ENCODE measurements at places on chromosomes 2 and 18. TPM values are rescaled to one million over a fixed set of nuclear protein-coding genes. Genes with fewer than 3 reads are reported as not detected.

Gene IKZF2
- 6.8 TPM for total RNA-seq

Gene CCL20
- total RNA-seq, result not detected

Gene MYO1B
- total RNA-seq, result 245 TPM

Gene ALK
- total RNA-seq, result not detected

Gene SANBR
- total RNA-seq, result 17.9 TPM

Gene ERBB4
- 0.22 TPM for total RNA-seq

Gene TEKT4
- not detected for total RNA-seq

Gene MEX3C
- total RNA-seq, result 40.0 TPM

Gene POMC
- total RNA-seq, result 1.0 TPM

Gene GPR45
- total RNA-seq, result not detected

Gene RAD51AP2
- total RNA-seq, result not detected

Gene KIAA2012
- under 0.01 TPM for total RNA-seq

Gene C2orf78
- not detected for total RNA-seq

Gene ALPI
- not detected for total RNA-seq

Gene MLPH
- total RNA-seq, result 0.65 TPM

Gene TMEM200C
- under 0.01 TPM for total RNA-seq

Gene ZNF385B
- 13.5 TPM for total RNA-seq

Gene UGT1A6
- total RNA-seq, result not detected

Gene LRRC30
- not detected for total RNA-seq

Gene CHPF
- 129 TPM for total RNA-seq

Gene FAHD2B
- total RNA-seq, result 9.3 TPM

Gene GKN1
- total RNA-seq, result 0.26 TPM

Gene SPATA3
- not detected for total RNA-seq

Gene SKOR2
- total RNA-seq, result not detected

Gene SFTPB
- not detected for total RNA-seq

Gene SFXN5
- total RNA-seq, result 17.8 TPM

Gene SLC8A1
- 139 TPM for total RNA-seq

Gene CAPN13
- not detected for total RNA-seq

Gene ATP5F1A
- total RNA-seq, result 608 TPM

Gene LONRF2
- 0.39 TPM for total RNA-seq

Gene SERPINB10
- not detected for total RNA-seq

Gene DUSP2
- 1.2 TPM for total RNA-seq

Gene NOL4
- not detected for total RNA-seq

Gene FBXO48
- total RNA-seq, result 1.3 TPM

Gene IMMT
- 65.2 TPM for total RNA-seq

Gene SLC20A1
- 61.2 TPM for total RNA-seq

Gene DSG1
- not detected for total RNA-seq

Gene PRKAG3
- total RNA-seq, result 0.11 TPM

Gene LIMS4
- 0.76 TPM for total RNA-seq

Gene CASP10
- total RNA-seq, result 0.52 TPM

Gene HAAO
- 7.1 TPM for total RNA-seq

Gene UGT1A10
- total RNA-seq, result not detected

Gene ACTG2
- total RNA-seq, result 0.11 TPM

Gene PLGLB1
- 2.2 TPM for total RNA-seq

Gene DLX1
- not detected for total RNA-seq

Gene ITPRIPL1
- total RNA-seq, result 2.6 TPM

Gene FIGN
- 2.2 TPM for total RNA-seq

Gene LAMA3
- total RNA-seq, result 7.1 TPM

Gene C1D
- total RNA-seq, result 37.8 TPM

Gene BMP10
- not detected for total RNA-seq

Gene FAM110C
- not detected for total RNA-seq

Gene CHRND
- total RNA-seq, result not detected

Data from articular chondrocyte of knee joint (primary cell).